ENCODE measurements at places on chromosomes 6 and 20.

DNA sequence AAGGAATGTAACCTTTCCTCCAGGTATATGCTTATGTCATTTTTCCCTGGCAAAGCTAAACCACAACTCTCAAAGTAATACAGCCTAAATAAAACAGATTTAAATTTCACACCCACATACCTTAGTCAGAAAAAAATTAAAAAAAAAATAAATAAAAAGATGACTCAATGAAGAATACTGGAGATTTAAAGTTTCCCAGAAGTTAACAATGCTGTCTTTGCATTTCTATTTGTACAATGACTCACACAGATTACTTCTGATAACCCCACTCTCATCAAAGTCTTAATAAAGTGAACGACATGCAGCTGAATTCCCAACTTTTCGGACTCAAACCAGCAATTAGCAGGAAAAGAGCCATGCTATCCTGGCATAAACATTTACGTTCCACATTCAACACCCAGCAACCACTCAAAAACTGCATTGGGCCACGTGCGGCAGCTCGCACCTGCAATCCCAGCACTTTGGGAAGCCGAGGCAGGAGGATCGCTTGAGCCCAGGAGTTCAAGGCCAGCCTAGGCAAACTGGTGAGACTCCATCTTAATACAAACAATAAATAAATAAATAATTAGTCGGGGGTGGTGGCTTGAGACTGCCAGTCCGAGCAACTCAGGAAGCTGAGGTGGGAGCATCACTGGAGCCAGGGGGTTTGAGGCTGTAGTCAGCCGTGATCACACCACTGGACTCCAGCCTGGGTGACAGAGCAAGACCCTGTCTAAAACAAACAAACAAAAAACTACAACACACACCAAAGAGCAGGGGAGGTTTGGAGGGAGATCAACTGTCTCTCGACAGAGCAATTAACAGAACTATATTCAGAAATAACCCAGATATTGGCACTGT lies 130.5 kb downstream of the WDR27 start:
- no peak for DNase-seq
- no peak overlapping the region for H3K27ac ChIP-seq
- no peak overlapping the region for H3K4me3 ChIP-seq
- peaks cover 6% of the 10 kb centered on the region for H3K36me3 ChIP-seq
- peaks cover 4% of the 10 kb centered on the region for H3K27me3 ChIP-seq
- peaks cover 16% of the 10 kb centered on the region for H3K4me1 ChIP-seq

DNA sequence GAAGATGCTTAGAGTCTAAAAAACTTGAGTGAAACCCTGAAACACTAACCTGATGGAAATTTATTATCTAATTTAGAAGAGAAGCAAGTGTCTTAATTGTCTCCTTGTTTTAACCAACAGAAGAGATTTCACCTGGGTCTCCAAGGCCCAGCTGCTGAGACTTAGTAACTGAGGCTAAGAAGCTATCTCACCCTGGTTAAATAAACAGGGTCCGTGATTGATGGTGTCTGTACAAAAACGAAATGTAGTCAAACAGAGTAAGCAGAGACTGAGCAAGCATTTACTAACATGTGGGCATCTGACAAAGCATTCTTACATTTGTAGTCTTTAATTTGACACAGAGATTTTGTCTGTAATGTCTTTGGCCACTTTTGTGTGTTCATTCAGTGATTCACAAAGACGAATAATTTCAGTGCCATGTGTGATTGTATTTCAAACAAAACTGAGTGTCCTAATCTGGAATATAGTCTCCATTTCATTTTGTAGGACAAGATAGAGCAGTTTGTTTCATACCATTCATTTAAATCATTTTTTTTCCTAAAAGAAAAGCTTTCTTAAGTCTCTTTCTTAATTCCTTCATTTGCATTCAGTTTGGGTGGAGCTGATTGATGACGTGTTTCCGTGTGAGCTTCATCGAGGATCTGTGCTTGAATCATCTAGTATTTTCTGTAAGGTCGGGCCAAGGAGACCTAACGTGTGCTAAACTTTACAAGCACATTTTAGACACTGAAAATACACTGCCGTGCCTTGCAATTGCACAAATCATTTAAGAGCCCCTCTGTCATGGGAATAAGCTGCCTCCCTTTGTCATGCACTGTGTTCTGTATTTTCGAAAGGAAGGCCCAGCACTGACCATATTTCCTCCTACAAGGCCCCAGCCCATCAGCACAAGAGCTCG lies 170.6 kb upstream of the QKI start:
- no peak overlapping the region for H3K27ac ChIP-seq
- H3K4me3 ChIP-seq = no peak overlapping the region
- no peak for DNase-seq

GRCh38 chr20:45343532-45344167 lies 4.6 kb downstream of the SDC4 start:
- no peak overlapping the region for H3K4me3 ChIP-seq
- peaks cover 47% of the 10 kb centered on the region for H3K36me3 ChIP-seq
- peaks cover 58% of the 10 kb centered on the region for H3K4me1 ChIP-seq
- H3K27ac ChIP-seq = no peak overlapping the region

DNA sequence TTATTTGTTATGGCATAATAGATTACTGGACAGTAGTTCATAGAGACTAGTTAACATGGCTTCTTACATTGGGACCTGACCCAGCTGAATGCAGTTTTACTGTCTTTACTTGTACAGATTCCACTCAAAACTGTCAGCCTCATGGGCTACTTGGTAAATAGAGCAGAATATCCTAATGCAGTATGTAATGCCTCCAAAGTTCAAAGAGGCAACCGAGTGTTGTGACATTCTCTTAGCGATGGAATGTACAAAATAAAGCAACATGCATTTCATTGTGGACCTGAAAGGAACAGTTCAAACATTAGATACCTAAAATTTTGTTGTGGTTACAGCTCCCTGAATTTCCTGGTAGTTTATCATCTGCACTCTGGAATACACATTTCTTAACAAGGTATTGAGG lies 29.1 kb upstream of the RGS17 start:
- no peaks in the 10 kb centered on the region for H3K36me3 ChIP-seq
- H3K4me3 ChIP-seq = no peak overlapping the region
- DNase-seq = no peak

- H3K36me3 ChIP-seq = peaks cover 39% of the 10 kb centered on the region
- H3K4me1 ChIP-seq = peaks cover 49% of the 10 kb centered on the region
- DNase-seq = peak; percentile 80
- peak within 1 kb of the TSS; percentile 94 for H3K27ac ChIP-seq
Observed at GRCh38 chr6:391559-392440, at the start of gene IRF4. TSS of gene IRF4 (plus strand) at chr6:391752. CDS start at chr6:393153, 1,401 bp downstream.

- H3K27ac ChIP-seq = peak overlapping the region; percentile 28
- no peak for DNase-seq
- H3K27me3 ChIP-seq = no peaks in the 10 kb centered on the region
- no peak overlapping the region for H3K4me3 ChIP-seq
Observed at GRCh38 chr6:15519681-15520080, 143.1 kb downstream of the DTNBP1 start.

DNA sequence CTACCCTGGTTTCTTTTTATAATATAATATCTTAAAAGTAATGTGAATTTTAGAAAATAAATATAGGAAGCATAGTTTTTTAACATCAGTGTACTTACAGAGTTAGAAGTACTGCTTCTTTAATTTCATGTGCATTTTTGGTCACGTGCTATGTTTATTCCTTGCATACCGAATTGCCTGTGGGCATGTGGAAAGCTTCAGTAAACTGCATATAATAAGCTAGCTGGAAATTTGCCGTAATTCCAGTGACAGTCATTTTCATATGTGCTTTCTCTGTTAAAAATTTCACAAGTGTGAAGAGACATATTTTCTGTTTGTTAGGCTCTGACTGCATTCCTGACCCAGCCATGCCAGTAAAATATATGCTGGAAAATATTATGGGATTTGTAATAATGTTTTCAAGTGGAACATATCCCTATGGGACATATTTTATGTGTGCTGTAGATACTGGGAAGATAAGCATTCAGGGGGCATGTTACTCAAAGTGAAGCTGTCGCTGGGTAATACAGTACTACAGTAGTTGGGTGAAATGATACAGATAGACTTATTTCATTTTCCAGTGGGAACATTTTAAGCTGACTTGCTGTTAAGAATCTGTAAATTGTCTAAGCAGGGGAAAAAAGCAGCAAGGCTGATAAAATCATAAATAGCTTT lies 616.7 kb downstream of the FRK start:
- H3K36me3 ChIP-seq = no peaks in the 10 kb centered on the region
- H3K27ac ChIP-seq = no peak overlapping the region
- H3K4me3 ChIP-seq = no peak overlapping the region
- no peaks in the 10 kb centered on the region for H3K4me1 ChIP-seq

- peak overlapping the region; percentile 45 for H3K4me3 ChIP-seq
- H3K36me3 ChIP-seq = peaks cover 76% of the 10 kb centered on the region
- H3K27me3 ChIP-seq = no peaks in the 10 kb centered on the region
- DNase-seq = no peak
- H3K27ac ChIP-seq = peak overlapping the region; percentile 94
Observed at GRCh38 chr6:90266905-90267621, 29.6 kb downstream of the BACH2 start.

DNA sequence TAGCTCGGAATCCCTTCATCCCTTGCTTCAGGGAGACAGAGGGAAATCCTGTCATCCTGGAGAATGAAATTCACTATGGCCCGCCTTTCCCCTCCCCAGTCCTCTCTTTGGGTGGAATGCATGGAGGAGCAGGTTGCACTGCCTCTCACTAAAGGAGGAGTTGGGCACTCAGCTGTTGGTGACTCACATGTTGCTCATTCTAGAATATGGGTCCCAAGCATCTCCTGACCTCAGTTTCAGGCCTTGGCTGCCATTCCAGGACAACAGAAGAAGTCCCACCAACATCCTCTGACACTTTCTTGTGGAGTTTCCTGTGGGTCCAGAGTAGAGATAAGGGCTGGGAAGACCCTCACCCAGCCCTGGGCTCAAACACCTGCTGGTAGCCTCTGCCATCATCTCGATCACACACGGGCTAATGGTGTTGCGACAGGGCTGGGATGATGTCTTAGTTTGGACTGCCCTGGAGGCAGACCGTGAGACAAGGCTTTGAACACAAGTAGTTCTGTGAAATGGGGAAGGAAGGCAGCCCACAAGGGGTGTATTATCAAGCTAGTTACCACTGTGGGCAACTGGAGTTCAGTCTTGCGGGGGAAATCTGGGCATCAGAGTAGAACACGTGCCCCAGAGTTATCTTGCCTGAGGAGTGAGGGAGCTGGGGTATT lies 52.4 kb upstream of the RNF24 start:
- no peaks in the 10 kb centered on the region for H3K36me3 ChIP-seq
- H3K4me3 ChIP-seq = no peak overlapping the region
- no peaks in the 10 kb centered on the region for H3K27me3 ChIP-seq
- no peak overlapping the region for H3K27ac ChIP-seq

- no peaks in the 10 kb centered on the region for H3K36me3 ChIP-seq
- no peak overlapping the region for H3K4me3 ChIP-seq
- no peak overlapping the region for H3K27ac ChIP-seq
- no peaks in the 10 kb centered on the region for H3K27me3 ChIP-seq
- no peak for DNase-seq
Observed at GRCh38 chr6:158897236-158897635, 78.1 kb upstream of the EZR start.

GRCh38 chr6:112725541-112726085 lies 378.5 kb downstream of the RFPL4B start:
- H3K27ac ChIP-seq = no peak overlapping the region
- no peaks in the 10 kb centered on the region for H3K36me3 ChIP-seq
- H3K4me3 ChIP-seq = no peak overlapping the region

DNA sequence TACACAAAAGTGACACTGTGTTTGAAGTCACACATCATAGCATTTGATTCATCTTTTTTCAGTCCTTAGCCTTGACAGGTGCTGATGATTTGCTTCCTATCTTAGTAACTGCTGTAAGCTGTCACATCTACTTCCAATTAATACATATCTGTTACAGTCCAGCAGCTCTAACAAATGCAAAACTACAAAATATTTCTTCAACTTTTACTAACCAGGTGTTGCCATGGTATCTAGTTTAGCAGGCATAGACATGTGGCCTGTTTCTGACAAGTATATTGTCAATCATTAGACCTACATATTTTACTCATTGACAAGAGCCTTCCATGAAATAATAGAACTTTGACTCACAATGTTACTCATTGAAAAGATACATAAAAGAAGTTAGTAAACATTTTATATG lies 1159.7 kb downstream of the GRIK2 start:
- H3K4me1 ChIP-seq = no peaks in the 10 kb centered on the region
- H3K27ac ChIP-seq = no peak overlapping the region
- no peak overlapping the region for H3K4me3 ChIP-seq
